Metanephros (tissue), 2 donors: ENCODE measurements at places on chromosomes 2 and 18. TPM values are rescaled to one million over a fixed set of nuclear protein-coding genes. Genes with fewer than 3 reads are reported as not detected.

TUBA3D gene
- total RNA-seq: not detected

HRH4 gene
- total RNA-seq: 0.23 TPM

RESP18 gene
- not detected for total RNA-seq

ITM2C gene
- 468 TPM for total RNA-seq

ARHGAP28 gene
- 56.5 TPM for total RNA-seq

RAX gene
- total RNA-seq: not detected

CMPK2 gene
- 7.6 TPM for total RNA-seq

LINC00305 gene
- total RNA-seq: 0.64 TPM

PMAIP1 gene
- total RNA-seq: 8.3 TPM

DCDC2C gene
- total RNA-seq: 0.93 TPM

SLC9A4 gene
- total RNA-seq: 12.9 TPM

PROC gene
- total RNA-seq: 4.1 TPM

TLX2 gene
- not detected for total RNA-seq

C2orf15 gene
- 8.7 TPM for total RNA-seq

MERTK gene
- 17.3 TPM for total RNA-seq

TP53I3 gene
- total RNA-seq: 42.1 TPM

SULT1C2 gene
- total RNA-seq: 47.5 TPM

C2orf66 gene
- total RNA-seq: not detected

KCNJ3 gene
- total RNA-seq: 6.1 TPM

CEP192 gene
- 37.0 TPM for total RNA-seq

CLEC4F gene
- total RNA-seq: not detected

SPATA3 gene
- total RNA-seq: not detected

SP140 gene
- 0.47 TPM for total RNA-seq

LCT gene
- total RNA-seq: 0.06 TPM

ASB18 gene
- total RNA-seq: 2.0 TPM

NPPC gene
- total RNA-seq: 3.2 TPM

AKAIN1 gene
- total RNA-seq: not detected

CIDEA gene
- 0.64 TPM for total RNA-seq

BBS5 gene
- 14.2 TPM for total RNA-seq

KCNE4 gene
- total RNA-seq: 11.2 TPM
